ENCODE measurements at places on chromosomes 4 and X.

DNA sequence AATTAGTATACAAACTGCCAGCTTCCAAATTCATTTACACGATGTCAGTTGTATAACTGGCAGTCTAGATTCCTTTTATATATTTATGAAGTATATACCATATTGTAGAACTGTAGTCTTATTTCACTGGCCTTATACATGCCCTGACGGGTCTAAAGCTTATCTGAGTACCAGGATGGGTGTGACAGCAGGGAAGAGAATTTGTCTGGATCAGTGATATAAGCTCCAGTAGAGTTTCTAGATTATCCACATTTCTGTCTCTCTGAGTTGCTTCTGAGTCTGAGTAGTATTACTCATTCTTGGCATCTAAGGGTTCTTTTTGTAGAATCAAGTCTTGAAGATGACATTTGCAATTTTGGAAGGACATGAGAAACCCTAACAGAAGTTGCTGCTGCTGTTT is 101.3 kb downstream of the RPA4 start:
- no peak for DNase-seq

DNA sequence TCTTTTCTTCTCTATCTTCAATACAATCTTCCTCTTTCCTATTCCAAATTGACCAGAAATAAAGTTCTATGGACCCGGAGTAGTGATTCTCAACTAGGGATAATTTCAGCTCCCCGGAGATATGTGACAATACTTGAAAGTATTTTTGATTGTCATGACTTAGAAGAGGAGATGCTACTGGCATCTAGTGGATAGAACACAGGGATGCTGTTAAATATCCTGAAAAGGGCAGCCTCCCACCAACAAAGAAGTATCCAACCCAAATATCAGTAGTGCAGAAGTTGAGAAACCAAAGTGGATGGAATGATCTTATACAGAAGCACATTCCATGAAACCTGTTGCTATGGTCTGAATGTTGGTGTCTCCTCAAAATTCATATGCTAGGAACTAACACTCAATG is 65.7 kb upstream of the NDST3 start:
- DNase-seq, result no peak

DNA sequence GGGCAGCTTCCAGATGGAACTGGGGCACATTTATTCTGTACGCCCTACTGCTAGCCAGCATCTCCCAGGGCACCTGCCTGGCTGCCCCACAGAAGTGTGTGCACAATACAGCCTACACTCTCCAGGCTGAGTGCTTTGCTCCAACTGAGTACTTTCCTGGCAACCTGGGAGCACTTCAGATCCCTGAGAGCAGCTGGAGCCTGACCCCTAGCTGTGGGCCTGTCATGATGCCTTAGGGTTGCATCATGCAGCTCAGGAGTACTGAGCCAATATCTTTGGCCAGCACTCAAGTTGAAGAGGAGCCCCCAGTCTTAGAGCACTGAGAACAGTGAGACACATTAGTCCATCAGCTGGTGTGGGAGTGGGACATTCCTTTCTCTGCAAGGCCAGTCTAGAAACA is 321.9 kb downstream of the CFAP47 start:
- DNase-seq, result no peak

GRCh38 chr4:56768763-56769162 is 52.7 kb downstream of the SPINK2 start:
- no peak for DNase-seq

- no peak for DNase-seq
These were observed 209.1 kb upstream of the HCCS start for GRCh38 chrX:10902001-10902400.

DNA sequence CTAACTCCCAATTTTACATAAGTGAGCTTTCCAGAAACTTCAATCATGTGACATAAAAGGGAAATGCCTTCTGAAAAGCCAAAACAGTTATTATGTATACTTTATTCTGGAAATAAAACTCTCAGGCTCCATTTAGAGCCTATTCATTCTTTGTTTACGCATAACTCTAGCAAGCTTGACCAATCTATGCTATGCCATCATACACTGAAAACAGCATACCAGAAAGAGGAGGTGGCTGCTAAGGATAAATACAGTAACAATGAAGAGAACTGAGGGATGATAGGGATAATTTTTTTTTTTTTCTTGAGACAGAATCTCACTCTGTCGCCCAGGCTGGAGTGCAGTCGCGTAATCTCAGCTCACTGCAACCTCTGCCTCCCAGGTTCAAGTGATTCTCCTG is 24.4 kb downstream of the CDKL2 start:
- DNase-seq, result no peak

- no peak for DNase-seq
These were observed 380.4 kb downstream of the PCDH7 start for GRCh38 chr4:31100536-31100935.

DNA sequence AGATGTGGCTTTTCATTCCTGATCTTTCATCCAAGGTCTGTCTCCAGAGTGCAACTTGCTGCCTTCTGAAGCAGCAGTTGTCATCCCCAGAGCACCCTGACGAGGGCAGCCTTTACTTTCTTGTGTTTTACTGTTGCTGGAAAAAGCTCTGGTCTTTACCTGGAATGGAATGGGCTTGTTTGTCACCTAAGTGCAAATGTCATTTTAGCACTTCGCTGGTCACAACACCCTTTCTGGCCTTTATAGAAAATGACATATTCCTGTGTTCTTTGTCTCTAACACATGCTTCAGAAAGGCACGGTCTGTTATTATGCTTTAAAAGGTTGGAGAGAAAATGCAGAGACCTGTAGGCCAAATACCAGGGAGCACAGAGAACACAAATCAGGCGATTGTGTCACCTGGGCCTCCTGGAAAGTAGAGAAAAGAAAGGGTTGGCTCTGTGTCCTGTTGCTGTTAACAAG is 332.7 kb upstream of the IGFBP7 start:
- DNase-seq, result no peak

DNA sequence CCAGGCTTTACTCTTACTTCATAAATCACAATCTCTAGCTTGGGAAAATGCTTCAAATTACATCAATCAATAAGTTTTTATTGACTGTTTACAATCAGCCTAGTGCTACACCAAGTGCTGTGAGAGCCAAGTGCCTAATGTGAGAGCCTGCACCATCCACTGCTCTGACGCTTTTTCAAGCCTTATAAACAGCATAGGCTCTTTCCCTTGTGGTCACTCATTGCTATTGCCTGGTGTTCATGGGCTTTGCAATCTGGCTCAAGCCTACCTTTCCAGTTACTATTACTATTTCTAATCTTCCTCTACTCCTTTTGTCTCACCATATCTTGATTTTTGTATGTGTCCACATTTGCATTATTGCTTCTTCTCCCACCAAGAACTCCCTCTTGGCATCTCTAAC is 77.0 kb downstream of the REELD1 start:
- no peak for DNase-seq

DNA sequence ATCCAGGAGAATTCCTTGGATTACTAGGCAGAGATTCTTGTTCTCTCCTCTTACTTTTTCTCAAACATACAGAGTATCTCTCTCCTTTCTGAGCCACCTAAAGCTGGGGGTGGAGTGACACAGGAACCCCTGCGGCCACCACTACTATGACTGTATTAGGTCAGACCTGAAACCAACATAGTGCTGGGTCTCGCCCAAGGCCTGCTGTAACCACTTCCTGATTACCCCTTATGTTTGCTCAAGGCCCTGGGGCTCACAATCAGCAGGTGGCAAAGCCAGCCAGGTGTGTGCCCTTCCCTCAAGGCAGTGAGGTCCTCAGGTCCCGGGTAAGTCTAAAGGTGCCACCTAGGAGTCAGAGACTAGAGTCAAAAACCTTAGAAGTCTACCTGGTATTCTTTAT is 166.4 kb downstream of the PARM1 start:
- DNase-seq, result no peak

GRCh38 chrX:28225513-28225912 is 244.3 kb upstream of the DCAF8L1 start:
- no peak for DNase-seq

DNA sequence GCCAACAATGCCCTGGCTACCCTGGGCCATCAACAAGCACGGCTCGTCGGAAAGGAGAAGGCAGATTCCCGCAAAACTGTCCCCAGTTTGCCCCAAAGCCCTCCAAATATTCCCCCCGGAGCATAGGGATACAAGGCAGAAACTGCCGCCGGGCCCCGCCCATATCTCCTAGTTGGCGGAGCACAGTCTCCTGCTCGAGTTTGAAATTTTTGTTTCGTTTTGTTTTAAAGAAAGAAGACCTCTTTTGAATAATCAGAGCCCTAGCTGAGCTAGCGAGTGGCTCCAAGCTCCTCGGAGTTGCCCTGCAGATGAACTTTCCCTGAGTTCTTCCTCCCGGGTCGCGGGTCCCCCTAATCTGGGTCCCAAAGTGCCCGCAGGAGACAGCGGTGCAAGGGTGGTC is 138.1 kb upstream of the ZIC3 start:
- DNase-seq, result no peak

DNA sequence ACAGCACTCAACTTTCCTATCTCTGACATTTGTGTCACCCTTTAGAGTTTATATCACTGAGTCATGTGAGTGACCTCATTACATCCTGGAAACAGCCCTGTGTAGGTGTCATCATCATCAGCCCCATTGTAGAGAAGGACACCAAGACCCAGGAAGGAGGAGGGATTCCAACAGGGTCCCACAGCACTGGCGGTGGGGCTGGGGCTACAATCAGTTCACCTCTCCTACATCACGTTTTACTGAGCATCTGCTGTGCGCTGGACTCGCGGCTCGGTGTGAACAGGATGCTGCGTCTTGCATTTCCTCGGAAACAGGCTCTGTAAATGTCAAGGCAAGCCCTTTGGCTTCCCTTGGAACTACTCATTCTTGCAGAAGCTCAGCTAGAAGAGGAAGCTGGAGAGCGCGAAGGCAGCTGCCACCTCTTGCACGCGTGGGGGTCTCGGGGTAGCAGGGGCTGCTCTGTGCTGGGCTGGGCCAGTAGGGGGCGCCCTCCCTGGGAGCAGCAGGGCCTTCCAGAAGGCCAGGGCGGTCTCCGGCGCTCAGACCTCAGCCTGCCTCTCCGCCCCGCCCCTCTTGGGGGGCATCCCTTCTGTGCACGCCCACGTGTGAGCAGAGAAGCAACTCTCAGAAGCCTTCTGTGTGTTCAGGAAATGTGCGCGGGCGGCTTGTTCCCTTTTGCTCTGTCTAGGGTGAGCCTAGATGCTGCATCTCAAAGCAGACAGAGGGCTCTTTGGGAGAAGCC is 29.0 kb downstream of the REELD1 start:
- DNase-seq, result no peak

- no peak for DNase-seq
These were observed 423.5 kb upstream of the CTSO start for GRCh38 chr4:156377036-156377710.

DNA sequence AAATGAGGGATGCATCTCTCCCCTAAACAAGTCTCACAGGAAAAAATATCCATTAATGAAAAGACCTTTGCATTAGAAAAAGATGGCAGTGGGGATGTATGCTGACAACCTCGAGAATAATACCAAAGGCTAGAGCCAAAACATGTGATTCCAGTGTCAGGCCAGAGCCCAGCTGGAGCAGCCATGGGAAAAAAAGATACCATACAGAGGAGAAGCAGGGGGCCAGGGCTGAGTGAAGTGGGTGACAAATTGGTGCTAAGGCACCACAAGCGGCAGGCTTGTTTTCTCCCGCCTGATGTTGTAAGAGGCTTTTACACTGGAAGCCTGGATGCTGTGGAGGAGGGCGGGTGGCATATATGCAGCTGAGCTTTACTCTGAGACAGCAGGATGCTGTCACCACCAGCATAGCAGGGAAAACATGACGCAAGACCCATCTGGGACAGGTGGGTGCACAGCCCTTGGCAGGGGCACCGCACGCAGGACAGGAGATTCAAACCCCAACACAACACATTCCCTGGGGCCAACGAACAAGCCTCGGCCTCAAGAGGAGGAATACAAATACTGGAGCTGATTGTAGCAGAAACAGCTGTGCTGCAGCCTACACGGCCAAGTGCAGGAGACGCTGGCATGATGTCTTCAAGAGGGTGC is 91.9 kb downstream of the TSPAN5 start:
- DNase-seq, result no peak

- no peak for DNase-seq
These were observed 133.1 kb downstream of the AKAP4 start for GRCh38 chrX:50067435-50068284.

DNA sequence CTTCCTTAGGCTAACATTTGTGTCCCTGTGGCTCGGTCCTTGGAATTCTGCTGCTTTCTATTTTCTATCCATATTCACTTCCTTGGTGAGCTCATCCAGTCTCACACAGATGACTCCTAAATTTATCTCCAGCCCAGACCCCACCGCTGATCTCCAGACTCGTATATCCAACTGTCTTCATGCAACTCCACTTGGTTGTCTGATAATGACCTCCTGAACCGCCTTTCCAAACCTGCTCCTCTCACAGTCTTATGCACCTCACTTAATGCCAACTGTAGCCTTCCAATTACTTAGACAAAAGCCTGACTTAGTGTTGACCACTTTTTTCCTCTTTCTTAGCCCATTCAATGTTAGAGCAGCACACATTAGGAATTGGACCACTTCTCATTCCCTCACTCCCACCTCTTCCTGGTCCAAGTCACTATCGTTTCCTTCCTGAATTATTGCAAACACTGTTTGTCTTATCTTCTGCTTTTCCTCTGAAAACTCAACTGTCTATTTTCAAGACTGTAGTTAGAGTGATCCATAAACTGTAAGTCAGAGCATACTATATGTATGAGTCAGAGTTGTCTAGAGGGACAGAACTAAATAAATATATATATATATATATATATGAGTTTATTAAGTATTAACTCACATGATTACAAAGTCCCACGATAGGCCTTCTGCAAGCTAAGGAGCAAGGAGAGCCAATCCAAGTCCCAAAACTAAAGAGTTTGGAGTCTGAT is 292.5 kb downstream of the UNC5C start:
- no peak for DNase-seq

DNA sequence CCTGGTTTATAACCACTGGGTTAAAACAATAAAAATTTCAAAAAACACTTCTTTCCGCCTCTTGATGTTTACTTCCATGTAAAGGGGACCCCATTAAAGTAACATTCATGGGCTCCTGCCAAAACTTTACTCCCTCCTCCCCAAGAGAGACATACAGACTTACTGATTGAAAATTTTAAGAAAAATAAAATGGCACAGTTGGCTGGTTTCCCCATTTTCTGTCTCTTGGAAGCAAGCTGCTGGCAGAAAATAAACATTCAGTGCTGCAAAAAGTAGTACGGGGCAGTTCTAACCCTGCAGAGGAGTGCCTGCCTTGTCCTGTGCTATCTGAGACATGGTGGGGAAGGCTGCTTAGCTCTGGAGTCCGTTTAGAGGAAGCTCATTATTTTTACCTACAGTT is 187.3 kb upstream of the INTU start:
- DNase-seq, result no peak

DNA sequence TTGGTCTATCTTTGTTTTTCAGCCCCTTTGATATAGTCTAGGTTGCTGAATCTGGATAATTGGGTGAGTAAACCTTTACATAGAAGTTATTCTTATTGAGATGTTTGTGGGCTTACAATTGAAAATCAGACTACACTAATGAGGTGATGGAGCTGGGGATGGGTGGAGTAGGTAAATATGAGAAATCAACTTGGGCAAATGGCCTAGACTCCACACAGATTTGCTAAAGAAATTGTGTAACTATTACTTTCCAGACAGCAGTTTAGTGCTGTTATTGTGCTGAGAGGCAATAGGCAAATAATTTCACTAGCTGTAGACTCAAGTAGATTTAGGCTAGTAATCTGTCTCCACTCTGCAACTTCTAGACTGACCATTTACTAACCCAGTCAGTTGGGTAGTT is 8.2 kb downstream of the DIAPH2 start:
- DNase-seq, result no peak

GRCh38 chr4:170853422-170854021 is 763.8 kb upstream of the AADAT start:
- DNase-seq, result no peak

GRCh38 chr4:66923081-66923865 is 622.0 kb downstream of the CENPC start:
- no peak for DNase-seq

Data from stimulated activated CD4-positive, alpha-beta T cell treated with anti-CD3 and anti-CD28 coated beads, TNF-alpha, amount 100 ng/mL, for 1 hour (primary cell).